ENCODE measurements at places on chromosomes 13 and 19.

DNA sequence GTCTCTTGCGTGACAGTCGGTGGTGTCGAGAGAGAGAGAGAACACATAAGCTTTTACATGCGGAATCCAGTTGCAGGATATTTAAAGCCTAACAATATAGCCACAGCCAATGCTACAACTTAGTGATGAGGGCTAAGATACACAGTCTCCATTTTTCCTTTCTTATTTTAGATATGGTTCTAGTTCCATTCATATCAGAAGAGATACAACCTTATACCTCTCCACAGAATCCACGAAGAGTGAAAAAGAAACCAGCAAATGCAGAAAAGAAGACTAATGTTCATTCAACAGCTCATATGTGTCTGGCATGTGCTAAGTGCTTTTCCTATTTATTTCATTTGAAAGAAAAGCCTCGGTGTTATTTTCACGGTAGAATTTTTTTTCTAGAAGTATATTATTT lies 249.0 kb upstream of the SLITRK1 start:
- no peak for DNase-seq
- no peaks in the 10 kb centered on the region for H3K27me3 ChIP-seq
- H3K4me1 ChIP-seq = no peaks in the 10 kb centered on the region
- no peak overlapping the region for H3K27ac ChIP-seq
- no peaks in the 10 kb centered on the region for H3K36me3 ChIP-seq

DNA sequence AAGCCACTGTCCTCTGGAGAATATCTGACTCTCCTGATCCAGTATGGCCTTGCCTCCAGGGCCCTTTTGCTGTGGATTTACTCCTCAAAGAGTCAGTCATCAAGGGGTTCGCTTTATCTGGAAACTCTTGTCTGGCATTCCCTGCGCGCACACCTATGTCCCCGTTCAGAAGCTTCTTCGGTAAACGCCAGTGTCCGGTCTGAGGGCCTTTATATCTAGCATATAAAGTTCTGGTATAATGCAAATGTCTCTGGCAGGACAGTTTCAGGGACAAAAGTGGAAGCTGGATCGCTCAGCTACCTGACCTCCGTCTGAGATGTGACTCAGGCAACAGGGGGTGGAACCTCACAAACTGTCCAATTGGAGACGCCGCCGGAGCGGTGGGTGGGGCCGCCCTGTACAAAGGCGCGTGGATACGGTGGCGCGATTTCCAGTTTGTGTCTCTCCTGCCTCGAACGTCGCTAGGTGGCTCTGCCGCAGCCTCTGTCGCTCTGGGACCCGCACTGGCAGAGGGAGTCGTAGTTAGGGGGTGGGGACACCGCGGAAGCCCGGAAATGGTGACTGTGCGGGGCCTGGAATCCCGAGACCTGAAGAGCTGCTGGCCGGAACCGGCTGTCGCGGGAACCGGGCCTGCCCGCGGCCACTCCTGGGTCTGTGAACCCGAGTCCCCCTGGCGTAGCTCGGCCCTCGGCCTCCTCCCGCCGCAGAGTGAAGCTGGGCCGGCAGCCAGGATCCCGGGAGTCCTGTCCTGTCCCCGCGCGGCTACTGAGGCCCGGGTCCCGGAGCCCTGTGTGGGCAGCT lies 10.6 kb upstream of the ZNF709 start:
- no peaks in the 10 kb centered on the region for H3K4me1 ChIP-seq
- H3K27ac ChIP-seq = peak overlapping the region; percentile 82
- H3K36me3 ChIP-seq = no peaks in the 10 kb centered on the region
- peak overlapping the region; percentile 72 for H3K4me3 ChIP-seq
- H3K27me3 ChIP-seq = no peaks in the 10 kb centered on the region

- H3K4me3 ChIP-seq = no peak overlapping the region
- no peaks in the 10 kb centered on the region for H3K27me3 ChIP-seq
- no peaks in the 10 kb centered on the region for H3K4me1 ChIP-seq
Observed at GRCh38 chr13:35926859-35927530, 204.2 kb downstream of the DCLK1 start.

DNA sequence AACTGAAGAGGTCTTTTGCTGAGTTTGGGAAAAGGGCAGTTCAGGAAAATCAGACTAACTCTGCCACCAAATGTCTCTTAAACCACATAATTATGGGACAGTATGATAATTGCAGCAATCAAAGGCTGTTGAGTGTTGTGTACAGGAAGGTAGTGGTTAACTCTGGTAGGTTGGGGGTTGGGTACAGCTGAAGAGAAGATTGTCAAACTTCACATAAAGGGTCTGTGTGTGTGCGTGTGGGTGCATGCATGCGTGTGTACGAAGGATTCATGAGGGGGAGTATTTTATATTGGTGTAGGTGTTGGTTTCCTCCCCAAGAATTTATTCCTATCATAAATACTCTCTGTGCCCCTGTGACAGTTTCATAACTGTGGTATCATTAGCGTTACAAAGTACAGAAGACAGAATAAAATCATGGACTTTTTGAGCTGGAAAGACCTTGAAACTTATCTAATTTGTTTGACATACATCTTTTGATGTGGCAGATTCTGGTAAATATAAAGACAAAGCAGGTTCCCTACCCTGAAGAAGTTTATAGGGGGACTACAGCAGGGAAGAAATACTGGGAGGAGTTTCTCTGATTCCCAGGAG lies 94.1 kb downstream of the PCCA start:
- no peak overlapping the region for H3K27ac ChIP-seq
- no peaks in the 10 kb centered on the region for H3K4me1 ChIP-seq
- H3K27me3 ChIP-seq = no peaks in the 10 kb centered on the region
- DNase-seq = no peak
- H3K4me3 ChIP-seq = no peak overlapping the region

DNA sequence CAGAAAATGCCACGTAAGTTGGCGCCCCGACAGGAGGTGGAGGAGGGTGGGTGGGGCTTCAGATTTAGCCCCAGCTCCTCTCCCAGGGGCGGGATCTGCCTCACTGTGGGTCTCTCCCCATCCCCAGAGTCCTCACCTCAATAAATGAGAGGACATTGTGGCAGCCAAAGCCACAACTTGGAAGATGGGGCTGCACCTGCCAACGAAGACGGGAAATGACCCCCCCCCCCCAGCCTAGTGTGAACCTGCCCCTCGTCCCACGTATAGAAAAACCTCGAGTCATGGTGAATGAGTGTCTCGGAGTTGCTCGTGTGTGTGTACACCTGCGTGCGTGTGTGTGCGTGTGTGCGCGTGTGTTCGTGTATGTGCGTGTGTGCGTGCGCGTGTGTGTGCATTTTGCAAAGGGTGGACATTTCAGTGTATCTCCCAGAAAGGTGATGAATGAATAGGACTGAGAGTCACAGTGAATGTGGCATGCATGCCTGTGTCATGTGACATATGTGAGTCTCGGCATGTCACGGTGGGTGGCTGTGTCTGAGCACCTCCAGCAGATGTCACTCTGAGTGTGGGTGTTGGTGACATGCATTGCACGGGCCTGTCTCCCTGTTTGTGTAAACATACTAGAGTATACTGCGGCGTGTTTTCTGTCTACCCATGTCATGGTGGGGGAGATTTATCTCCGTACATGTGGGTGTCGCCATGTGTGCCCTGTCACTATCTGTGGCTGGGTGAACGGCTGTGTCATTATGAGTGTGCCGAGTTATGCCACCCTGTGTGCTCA lies 1.5 kb upstream of the TRAPPC5 start:
- peaks cover 17% of the 10 kb centered on the region for H3K36me3 ChIP-seq
- no peaks in the 10 kb centered on the region for H3K27me3 ChIP-seq
- DNase-seq = peak; percentile 49
- H3K27ac ChIP-seq = no peak overlapping the region

GRCh38 chr19:42197375-42197817 lies 20.1 kb downstream of the DEDD2 start:
- H3K27me3 ChIP-seq = no peaks in the 10 kb centered on the region
- DNase-seq = no peak
- no peak overlapping the region for H3K27ac ChIP-seq
- peaks cover 54% of the 10 kb centered on the region for H3K36me3 ChIP-seq
- no peak overlapping the region for H3K4me3 ChIP-seq

DNA sequence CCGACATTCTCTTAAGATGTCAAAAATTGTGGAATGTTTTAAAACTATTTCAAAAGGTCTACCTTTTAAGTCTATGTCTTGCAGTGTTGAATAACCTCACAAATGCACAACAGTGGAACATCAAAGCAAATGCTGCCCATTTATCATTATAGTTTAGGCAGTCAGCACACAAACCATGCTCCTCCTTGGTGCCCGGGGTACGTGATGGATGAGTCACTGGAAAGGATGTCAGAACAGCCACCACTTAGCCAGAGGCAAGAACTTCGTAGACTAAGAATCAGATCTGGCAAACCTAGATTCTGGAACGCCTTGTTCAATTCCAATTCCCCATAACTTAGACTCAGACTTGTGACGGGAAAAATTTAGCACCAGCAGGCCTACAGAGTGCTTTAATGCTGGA lies 343.6 kb downstream of the FGF9 start:
- H3K36me3 ChIP-seq = no peaks in the 10 kb centered on the region
- peak; percentile 97 for DNase-seq
- peaks cover 3% of the 10 kb centered on the region for H3K4me1 ChIP-seq
- H3K27me3 ChIP-seq = no peaks in the 10 kb centered on the region
- no peak overlapping the region for H3K4me3 ChIP-seq
- peak overlapping the region; percentile 64 for H3K27ac ChIP-seq

- H3K4me3 ChIP-seq = no peak overlapping the region
- peaks cover 45% of the 10 kb centered on the region for H3K36me3 ChIP-seq
- H3K27ac ChIP-seq = no peak overlapping the region
- H3K4me1 ChIP-seq = no peaks in the 10 kb centered on the region
Observed at GRCh38 chr13:113588394-113589111, 4.0 kb downstream of the TFDP1 start.

- H3K36me3 ChIP-seq = no peaks in the 10 kb centered on the region
- H3K4me3 ChIP-seq = no peak overlapping the region
- no peaks in the 10 kb centered on the region for H3K27me3 ChIP-seq
Observed at GRCh38 chr13:34352958-34353357, 535.0 kb downstream of the RFC3 start.
